ENCODE measurements at places on chromosomes 1 and 21.

DNA sequence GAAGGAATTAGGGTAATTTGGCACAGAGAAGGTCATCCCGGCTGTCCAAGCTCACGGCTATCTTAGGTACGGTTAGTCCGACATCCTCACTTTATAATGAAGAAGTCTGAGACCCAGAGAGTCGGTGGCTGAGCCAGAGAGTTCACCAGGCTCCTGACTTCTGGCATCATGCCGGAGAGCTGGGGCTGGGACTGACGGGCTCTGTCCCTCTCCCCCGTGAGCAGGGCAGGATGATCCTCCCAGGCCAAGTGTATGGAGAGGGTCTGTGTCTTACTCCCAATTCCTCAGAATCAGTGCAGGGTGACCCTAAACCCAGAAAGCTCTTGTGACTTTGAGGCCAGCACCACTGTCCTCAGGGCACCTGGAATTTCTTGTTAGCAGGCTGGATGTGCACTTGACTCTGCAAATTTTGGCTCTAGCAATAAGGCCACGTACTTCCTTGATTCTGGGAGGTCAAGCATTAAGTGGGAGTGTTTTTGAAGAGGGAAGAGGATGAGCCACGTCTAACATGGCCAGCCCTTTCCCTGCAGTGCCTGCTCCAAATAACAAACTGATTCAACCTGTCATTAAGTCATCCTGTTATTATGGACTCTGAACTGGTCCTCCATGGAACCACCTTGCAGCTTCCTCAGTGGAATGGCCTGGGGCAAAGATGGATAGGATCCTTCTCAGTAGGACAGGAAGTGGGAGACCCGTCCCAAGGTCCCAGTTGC, 20.8 kb upstream of the BTG2 start:
- no peak for DNase-seq

- no peak for DNase-seq
Observed at GRCh38 chr1:153679337-153680119, 1.0 kb downstream of the NPR1 start.

- no peak for DNase-seq
Observed at GRCh38 chr1:207298186-207298585, 23.3 kb upstream of the CD55 start.

DNA sequence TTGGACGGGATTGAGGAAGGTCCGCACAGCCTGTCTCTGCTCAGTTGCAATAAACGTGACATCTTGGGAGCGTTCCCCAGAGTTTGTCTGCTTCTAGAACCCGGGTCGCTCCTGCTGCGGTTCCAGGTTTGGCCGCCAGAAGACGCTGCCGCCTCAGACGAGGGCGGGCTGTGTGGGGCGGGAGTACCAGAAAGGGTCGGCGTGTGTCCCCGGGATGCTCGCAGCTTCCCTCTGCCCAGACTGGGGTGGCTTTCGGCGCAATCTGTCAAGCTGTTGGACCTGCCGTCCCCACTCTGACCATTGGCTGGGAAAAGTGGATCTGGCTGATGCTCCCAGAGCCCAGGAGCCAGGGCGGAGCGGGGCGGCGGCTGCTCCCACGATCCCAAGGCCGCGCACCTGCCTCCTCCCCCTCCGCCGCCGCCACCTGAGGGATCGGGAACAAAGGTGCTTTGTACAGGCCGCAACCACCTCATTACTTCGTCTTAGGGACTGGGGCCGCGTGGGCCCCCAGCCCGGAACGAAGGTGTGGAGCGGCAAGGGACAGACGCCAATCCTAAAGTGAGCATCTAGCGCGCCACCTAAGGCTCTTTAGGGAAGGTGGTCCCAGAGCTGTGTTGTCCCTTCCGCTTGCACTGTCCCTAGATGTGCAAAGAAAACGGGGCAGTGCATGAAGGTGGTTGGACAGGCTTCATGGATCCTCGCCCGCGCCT, 683 bp upstream of the EFNA4 start:
- peak; percentile 72 for DNase-seq

DNA sequence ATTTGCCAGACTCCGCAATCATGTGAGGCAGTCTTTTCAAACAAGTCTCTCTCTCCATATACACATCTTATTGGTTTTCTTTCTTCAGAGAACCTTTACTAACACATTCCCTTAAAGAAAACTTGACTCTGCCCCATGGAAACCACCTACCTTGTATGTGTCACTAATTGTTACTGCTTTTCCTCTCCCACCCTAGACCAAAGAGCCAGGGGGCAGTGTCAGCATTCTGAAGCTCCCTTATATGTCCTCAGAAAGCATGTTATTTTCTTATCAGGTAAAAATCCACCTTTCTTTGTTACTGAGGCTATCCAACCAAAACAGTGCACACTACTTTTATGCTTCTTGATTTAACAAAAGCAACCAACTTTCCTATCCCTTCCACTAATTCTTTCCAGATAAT, 98.9 kb upstream of the SLC5A9 start:
- no peak for DNase-seq

DNA sequence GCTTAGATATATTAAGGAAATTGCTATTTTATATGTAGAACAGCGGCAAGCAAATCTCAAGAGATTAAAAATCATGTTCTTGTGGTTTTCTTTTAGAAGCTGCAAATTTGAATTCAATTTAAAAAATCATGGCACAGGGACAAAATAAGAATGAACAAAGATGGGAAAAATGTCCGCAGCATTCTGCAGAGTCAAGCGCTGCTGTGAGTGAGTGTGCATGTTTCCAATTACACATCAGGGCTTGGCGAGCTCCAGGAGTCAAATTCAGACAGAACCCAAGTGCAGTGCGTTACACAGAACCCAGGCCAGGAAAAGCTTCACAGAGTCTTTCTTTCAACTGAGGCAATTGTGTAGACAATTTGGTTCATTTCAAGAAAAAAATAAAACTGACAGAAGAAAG, 33.3 kb upstream of the ERG start:
- DNase-seq = no peak

- DNase-seq = no peak
Observed at GRCh38 chr1:185741551-185741950, 7.4 kb downstream of the HMCN1 start.

DNA sequence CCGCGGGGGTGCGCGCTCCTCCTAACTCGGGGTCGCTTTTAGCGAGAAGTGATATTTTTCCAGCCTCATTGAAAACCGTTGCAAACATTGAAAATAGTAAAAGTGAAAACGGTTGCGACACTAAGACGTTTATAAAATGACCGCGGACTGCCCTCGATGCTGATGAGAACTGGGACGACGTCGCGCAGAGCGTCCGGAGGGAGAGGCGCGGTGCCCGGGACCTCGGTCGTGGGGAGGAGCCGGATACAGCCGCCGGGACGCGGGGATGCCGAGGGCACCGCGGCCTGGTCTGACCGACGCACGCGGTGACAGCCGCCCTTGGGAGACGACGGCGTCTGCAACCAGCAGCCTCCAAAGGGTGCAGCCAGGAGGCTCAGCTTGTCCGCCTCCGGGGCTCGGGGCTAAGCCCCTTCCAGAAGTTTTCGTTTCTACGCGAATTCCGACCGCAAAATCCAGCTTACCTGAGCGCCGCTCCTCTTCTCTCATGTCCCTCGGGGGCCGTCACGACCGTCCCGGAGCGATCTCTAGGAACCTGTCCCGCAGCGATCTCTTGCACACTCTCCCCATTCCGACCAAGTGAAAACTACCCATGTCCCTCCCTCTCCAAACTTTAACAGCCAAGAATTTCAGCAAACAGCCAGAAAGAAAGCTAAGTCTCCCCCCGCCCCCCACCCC, 144.4 kb upstream of the ETS2 start:
- DNase-seq = no peak

GRCh38 chr21:46517361-46517760, 58.7 kb downstream of the DIP2A start:
- DNase-seq = no peak

GRCh38 chr21:37845535-37845934, 70.7 kb downstream of the KCNJ6 start:
- no peak for DNase-seq

DNA sequence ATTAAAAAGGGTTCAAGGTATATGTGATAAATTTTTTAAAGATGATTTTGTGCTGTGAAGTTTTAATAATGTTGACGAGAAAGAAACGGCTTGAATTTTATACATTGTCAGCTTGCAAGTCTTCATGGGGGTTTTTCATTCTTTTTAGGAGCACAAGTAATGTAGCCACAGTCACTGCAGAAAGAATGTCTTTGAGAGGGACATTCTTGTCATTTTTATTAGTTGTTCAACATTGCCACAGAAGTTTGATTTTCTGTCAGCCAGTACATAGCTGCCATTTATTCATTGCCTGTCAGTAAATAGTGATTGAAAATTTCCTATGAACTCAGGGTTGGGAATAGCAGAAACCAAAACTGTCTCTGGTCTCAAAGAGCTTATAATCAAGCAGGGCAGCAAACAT, 156.3 kb downstream of the DHRS3 start:
- no peak for DNase-seq
